Vein endothelial cell (primary cell): ENCODE measurements at places on chromosomes 6 and 20. TPM values are rescaled to one million over a fixed set of nuclear protein-coding genes. Genes with fewer than 3 reads are reported as not detected.

Gene OR2H2
- not detected in 2 replicates for total RNA-seq

Gene DEFB113
- total RNA-seq = not detected in 2 replicates

Gene CD109
- total RNA-seq = 36.3 and 77.2 TPM in 2 replicates

Gene EYA4
- total RNA-seq = 0.38 and 0.98 TPM in 2 replicates

Gene TRIM10
- not detected in 2 replicates for total RNA-seq

Gene RFX6
- total RNA-seq = not detected in 2 replicates

Gene SAPCD1
- 2.1 TPM in 1 of 2 replicates, not detected in the other for total RNA-seq

Gene SCUBE3
- total RNA-seq = 1.3 and 1.7 TPM in 2 replicates

Gene F13A1
- not detected in 2 replicates for total RNA-seq

Gene RIPOR2
- total RNA-seq = under 0.01 and 0.10 TPM in 2 replicates

Gene PAK5
- not detected in 2 replicates for total RNA-seq

Gene MYLK2
- 2.9 and 8.5 TPM in 2 replicates for total RNA-seq

Gene PPDPF
- total RNA-seq = 68.5 and 108 TPM in 2 replicates
